ENCODE measurements at places on chromosomes 2 and 18.
A peak's percentile ranks its signal among the peaks of the same experiment; 100 is the strongest.

DNA sequence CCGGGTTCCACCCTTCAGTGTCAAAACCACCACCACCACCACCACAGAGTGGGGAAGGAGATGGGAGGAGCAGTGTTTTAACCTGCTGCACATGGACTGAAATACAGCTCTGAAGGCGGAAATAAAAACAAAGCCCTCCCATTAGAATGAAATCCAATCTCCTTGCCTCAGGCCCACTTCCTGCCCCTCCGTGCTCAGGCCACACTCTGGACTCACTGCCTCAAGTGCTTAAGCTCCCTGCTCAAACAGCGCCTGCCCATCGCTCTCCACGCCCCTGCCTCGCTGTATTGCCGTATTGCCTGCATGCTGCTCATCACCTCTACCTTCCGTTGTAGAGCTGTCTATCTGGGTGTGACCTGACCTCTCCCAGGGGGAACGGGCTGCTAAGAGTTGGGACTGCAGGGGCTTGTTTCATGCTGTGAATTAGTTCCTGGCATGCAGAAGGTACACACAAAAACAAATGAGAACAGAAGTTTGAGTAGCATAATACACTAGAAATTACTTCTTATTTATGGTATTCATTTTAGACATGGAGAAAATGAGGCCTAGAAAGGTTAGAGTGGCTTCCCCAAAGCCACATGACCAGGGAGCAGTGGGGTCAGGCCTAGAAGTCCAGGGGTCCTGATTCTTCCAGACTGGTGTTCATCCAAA lies 31.6 kb upstream of the NEB start:
- DNase-seq, result no peak

GRCh38 chr18:78768656-78769501 lies 210.7 kb upstream of the SALL3 start:
- DNase-seq, result peak; percentile 75

GRCh38 chr2:224944707-224945547 lies 97.3 kb downstream of the DOCK10 start:
- DNase-seq, result no peak

DNA sequence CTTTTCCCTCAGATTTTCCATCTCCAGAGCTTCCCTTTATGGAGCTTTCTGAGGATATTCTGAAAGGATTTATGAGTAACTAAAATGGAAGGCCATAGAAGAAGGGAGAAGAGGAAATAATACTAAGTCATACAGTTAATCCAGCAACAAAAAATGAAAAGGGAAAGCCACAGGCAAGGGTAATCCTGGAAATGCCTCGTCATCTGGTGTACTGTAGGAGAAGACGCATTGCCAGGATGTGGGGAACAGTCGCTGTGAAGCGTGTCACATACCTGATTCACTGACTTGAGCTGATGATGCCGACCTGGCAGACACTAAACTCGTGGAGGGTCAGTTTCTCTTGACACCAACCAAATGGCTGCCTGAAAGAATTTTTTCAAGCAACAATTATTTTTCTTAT lies 34.7 kb upstream of the ALPP start:
- DNase-seq, result no peak

GRCh38 chr2:138950486-138950885 lies 170.3 kb upstream of the NXPH2 start:
- no peak for DNase-seq

DNA sequence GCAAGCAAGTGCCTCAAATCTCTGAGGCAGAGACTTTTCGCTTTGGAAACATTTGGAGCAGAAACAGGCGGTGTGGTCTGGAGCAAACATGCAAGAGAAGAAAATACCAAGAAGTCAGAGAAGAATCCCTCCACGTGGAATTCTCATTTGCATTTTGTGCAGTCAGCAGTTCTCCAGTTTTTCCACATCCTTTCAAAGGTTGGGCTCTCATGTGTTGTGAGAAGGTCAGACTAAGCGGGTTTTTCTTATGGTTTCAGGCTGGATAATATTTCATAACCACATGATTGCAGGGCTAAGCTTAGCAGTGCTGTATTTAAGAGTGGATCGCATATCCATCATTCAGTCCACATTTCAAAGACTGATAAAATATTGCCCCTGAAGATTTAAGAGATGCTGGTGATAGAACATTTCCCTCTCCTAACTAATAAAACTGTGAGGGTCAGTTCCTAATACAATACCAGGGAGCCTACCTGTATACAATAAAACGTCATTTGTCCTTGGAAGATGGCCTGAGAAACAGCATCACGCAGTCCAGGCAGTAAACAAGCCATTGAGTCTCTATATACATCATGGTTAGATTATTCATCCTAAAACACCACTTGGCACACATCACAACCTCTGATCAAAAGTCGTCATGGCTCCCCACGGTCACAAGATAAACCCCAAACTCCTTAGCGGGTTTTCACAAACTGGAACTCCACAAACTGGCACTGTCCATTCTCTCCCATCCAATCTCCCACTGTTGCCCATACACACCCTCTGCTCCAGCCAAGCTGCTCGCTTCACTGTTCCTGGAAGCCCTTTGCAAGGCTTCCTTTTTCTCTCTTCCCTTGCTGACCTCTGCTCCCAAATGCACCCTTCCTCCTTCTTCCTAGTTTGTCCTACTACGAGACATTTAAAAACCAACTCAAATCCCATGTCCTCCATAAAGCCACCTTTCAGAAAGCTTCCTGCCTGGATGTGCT lies 31.5 kb downstream of the ANKRD44 start:
- no peak for DNase-seq

GRCh38 chr2:190896477-190896876 lies 15.9 kb downstream of the GLS start:
- DNase-seq, result no peak

DNA sequence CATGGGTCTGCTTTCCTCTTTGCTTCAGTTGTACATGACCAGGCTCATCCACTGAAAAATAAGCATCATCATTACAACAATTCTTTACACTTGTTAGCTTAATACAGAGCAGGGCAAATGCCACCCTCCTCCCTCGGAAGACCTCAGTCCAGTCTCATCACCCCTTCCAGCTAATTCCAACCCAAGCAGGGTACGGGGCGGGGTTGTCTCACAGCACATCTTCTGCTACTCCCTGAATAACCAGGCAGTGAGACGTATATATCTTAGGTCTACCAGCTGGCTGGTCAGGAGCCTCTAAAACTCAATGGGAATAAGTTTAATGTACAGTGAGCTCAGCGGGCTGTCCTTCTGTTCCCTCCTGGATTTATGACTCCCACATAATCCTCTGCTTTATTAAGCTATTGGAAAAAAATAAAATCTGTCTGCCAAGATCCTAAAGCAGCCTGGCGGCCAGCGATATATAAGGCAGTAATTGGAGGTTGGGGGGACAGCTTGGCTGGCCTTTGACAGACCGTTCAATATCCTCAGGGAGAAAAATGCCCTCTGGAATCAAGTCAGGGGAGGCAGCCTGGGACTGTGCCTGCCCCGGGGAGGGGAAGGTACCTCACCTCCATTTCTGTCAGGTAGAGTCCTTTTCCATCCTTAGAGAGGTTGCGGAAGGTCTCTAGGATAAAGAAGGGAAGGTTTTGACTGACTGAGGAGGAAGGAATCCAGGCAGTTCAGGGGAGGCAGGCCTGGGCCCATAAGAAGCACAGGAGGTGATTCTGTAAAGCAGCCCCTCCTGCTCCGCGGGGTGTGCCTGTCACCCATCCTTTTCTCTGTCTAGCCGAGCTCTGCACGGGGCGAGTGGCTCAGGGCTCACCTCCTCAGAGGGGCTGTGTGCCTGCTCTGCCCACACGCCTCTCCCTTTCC lies 76.3 kb downstream of the CAPN13 start:
- no peak for DNase-seq

DNA sequence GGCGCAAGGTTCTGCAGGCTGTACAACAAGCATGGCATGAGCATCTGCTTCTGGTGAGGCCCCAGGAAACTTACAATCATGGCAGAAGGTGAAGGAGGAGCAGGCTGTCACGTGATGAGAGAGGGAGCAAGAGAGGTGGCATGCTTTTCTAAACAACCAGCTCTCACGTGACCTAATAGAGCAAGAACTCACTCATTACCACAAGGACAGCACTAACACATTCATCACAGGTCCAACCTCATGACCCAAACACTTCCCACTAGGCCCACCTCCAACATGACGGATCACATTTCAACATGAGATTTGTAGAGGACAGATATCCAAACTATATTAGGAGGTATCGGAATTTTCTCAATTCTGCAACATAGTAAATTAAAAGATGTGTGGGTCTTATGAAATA lies 108.8 kb upstream of the DLX2 start:
- no peak for DNase-seq

GRCh38 chr18:8847900-8848299 lies 142.5 kb downstream of the MTCL1 start:
- DNase-seq, result no peak

DNA sequence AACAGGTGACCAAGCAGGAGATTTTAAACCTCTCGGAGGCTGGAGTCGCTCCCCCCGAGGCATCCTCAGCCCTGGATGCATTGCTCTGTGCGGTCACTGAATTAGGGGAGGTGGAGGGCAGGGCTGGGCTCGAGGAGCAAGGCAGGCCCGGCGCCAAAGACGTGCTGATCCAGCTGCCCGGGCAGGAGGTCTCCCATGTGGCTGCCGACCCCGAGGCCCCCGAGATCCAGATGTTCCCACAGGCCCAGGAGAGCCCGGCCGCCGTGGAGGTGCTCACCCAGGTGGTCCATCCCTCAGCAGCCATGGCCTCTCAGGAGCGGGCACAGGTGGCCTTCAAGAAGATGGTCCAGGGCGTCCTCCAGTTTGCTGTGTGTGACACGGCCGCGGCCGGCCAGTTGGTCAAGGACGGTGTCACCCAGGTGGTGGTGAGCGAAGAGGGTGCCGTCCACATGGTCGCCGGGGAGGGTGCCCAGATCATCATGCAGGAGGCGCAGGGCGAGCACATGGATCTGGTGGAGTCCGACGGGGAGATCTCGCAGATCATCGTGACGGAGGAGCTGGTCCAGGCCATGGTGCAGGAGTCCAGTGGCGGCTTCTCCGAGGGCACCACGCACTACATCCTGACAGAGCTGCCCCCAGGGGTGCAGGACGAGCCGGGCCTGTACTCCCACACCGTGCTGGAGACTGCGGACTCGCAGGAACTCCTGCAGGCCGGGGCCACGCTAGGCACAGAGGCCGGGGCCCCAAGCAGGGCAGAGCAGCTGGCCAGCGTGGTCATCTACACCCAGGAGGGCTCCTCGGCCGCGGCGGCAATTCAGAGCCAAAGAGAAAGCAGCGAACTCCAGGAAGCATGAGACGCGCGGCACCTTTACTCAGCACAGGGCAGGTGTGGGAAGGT lies 145.1 kb downstream of the PTGR3 start:
- no peak for DNase-seq

DNA sequence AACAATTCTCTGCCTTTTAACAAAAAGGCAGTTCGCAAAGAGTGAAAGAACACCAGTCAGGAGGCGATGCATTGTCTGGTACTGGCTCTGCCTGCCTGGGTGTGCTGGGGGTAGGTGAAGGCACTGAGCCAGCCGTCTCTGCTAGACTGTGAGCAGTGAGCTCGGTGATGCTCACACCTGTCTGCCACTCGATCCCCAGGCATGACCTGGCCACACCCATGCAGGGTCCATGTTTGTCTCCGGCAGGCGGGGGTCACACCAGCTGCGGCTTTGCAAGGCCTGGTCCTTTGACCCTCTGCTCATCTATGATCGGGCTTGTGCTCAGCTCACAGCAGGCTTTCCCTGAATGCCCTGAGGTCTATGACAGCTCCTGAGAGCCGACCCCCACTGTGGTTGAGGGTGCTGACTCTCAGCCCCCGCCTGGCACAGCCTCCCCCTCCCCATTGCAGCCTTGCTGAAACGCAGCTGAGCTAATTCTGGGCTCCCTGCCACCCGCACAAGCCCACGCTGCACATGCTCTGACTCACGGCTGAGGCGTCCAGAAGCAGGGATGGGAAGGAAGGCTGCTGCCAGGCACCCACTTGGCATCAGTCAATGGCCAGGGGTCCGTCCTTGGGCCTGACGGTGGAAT lies 23.7 kb downstream of the CRACDL start:
- DNase-seq, result peak; percentile 74

DNA sequence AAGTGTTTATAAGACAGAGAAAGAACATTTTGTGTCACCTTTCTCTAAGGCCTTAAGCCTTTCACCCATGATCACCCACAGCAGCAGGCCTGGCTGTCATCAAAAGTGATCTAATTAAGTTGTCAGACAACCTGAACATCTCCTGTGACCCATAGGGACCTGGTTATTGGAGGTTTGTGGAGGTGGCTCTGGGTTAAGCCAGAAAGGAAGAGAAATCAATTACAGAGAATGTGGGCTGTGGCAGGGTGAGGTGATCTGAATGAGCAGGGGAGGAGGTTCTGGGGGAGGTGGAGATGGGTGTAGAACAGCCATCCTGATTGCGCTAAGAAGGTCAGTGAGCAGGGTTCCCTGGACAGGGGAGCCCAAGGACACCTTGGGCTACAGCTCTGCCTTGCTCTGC lies 170.8 kb downstream of the FSHR start:
- no peak for DNase-seq

DNA sequence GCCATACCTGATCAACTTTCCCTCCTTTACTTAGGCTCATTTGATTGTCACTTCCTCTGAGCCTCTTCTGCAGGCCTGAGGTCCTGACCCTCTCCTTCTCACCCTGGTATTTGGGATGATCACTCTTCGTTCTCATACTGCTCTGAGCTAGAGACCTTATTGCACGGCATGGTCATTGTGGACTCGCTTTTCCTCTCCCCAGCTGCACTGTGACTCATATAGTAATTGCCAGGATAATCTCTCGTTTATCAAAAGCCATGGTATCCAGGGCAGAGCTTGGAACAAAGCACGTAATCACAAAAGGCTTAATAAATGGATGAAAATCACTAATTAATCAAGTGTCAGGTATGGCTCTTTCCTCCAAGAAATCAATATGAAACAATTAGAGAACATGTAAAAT lies 40.9 kb upstream of the TRIB2 start:
- DNase-seq, result no peak

DNA sequence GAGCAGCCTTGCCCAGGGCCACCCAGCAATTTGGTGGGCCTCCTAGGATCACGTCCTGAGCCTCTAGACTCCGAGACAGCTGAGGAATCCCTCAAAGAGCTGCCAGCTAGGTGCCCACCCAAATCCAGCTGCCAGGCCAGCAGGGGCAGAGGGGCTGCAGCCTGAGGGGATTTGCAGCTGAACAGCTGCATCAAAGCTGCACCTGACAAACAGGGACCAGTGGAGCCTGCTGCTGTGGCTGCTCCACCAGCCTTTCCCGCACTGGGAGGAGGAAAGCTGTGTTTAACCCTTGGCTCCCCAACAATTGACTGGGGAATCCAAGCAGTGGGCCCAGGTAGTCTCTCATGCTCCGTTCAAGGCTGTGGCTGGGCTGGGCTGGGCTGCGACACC lies 8.2 kb downstream of the ADRA2B start:
- DNase-seq, result peak; percentile 62

- DNase-seq, result no peak
These were observed 60.8 kb downstream of the EFEMP1 start for GRCh38 chr2:55862673-55863390.

DNA sequence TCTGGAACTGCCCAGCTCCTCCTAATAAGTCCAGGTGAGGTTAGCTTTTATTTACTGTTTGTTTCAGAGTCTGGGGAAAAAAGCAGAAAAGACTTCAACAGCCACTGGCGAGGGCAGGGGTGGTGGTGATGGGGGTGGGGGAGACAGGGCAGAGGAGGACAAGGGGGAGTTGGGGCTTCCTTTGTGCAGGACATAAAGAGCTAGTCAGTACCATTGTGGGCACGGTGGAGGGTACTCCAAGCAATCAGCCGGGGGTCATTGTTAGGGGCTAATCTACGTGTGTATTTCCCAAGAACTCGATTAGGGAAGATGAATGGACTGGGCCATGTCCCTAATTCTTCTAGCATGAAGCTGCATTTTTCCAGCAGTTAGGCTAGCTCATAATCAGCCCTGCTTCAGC lies 2.8 kb upstream of the RAX start:
- no peak for DNase-seq

- peak; percentile 90 for DNase-seq
These were observed 2.9 kb upstream of the ATOH8 start for GRCh38 chr2:85750587-85751575.

All from posterior vena cava (tissue), 2 donors.